ENCODE measurements at places on chromosomes 1 and 21.

DNA sequence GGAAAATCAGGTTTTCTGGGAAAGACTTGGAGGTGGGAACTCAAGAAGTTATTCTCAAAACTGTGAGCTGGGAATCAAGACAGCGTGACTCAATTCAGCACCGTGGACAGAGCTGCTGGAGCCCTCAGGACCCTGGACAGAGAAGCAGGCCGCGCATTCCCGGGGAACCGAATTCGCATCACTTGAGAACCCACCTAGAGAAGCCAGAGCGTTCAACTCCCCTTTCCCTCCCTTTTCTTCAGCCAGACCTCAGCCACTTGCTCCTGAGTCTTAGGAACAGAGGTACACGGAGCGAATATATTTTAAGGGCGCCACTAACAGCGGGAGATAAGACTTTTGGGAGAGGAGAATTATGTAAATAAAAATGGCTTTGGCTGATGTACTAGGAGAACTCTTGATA, 2.0 kb upstream of the LIN28A start:
- DNase-seq: peak; percentile 88

DNA sequence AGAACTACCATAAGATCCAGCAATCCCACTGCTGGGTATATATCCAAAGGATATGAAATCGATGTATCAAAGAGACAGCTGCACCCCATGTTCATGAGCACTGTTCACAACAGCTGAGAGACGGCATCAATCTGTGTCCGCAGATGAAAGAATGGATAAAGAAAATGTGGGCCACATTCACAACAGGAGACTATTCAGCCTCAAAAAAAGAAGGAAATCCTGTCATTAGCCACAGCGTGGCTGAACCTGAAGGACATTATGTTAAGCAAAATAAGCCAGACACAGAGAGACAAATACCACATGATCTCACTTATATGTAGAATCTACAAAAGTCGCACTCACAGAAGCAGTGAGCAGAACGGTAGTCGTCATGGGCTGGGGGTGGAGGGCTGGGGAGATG, 99.2 kb upstream of the IFFO2 start:
- no peak for DNase-seq

DNA sequence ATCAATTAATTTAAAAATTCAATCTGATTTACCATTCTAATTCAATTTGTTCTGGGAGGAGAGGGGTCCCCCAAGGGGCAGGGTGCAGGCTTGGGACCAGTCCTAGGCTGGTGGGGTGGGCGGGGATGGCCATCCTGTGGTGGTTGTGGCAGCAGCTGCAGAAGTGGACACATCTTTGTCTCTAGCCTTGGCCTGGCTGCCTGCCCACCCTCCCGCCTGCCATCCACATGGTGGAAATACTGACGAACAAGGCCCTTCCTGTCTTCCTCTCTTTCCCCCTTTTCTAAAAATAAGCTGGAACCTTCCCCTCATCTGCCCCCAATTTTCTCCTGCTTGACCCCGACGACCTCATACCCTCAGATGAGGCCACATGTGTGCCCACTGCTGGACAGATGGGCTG, 130.9 kb downstream of the FOXD2 start:
- peak; percentile 51 for DNase-seq

DNA sequence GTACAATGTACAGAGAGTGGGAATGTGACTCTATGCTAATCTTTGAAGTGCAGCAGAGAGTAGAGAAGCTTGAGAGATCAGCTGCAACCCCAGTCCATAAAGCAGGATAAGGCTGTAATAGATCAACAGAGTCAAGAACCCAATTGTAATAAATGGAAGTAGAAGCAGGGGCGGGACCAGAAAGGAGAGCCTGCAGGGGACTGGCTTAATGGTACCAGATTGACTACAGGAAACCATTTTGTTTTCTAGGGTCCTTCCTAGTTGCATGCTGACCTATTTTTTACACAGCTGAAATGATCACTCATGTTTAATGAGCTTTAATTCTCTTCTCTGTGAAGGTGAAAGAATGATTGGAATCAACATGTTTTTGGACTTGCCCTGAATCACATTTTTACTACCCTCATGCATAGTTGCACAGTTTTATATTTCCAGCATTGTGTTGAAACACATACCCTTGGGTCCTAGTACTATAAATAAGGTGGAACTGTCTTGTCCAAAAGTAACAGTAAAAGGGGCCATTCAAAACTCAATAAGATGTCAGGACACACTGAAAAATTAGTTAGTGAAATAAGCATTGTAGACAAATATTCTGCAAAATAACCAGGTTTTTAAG, 69.8 kb downstream of the GPR88 start:
- no peak for DNase-seq

- DNase-seq: no peak
Observed at GRCh38 chr1:104295511-104295910, 545.8 kb downstream of the AMY1C start.

GRCh38 chr1:7566417-7567375, 204.4 kb upstream of the VAMP3 start:
- no peak for DNase-seq

DNA sequence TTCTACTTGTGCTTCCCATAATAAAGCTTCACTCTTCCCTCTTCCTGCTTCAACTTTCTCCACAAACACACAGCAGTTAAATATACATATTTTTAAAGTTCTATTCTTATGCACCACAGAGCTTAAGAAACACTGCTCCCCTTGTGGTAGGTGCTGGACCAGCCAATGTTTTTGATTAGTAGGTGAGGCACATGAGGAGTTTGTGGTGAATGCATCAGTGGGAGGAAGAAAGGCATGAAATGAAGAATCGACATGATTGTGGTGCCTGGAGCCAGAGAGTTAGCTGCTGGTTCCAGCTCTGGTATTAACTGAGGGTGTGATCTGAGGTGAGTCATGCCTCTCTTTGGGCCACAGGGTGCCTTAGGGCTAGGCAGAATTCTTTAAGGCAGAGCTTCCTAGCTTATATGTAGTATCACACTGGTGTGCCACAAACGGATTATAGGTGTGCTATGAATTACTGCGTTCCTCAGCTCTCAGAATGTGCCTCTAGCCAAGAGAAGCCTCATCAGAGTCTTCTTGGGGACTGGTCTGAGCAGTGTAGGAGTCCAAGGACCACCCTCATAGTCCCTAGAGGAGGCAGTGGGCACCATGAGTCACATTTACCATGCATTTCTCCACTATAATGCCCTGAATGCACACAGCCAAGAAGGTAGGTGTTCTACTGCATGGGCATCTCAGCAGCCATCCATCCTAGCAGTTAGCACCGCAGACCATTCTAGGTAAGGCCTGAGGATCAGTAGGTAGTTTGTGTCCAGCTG, 97.4 kb upstream of the SGIP1 start:
- DNase-seq: peak; percentile 75

DNA sequence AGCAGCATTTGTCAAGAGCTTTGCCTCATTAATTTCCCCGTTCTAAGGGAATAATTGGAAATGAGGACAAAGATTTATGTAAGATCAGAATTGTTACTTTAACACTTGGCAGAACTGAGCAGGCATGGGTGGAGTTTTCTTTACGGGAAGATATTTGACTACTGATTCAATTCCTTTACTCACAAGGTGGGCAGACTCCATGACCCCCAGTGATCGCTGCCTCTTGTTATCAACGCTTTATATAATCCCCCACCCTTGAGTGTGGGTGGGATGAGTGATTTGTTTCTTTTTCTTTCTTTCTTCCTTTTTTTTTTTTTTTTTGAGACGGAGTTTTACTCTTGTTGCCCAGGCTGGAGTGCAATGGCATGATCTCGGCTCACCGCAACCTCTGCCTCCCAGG, 65.3 kb upstream of the TENT5B start:
- DNase-seq: no peak

DNA sequence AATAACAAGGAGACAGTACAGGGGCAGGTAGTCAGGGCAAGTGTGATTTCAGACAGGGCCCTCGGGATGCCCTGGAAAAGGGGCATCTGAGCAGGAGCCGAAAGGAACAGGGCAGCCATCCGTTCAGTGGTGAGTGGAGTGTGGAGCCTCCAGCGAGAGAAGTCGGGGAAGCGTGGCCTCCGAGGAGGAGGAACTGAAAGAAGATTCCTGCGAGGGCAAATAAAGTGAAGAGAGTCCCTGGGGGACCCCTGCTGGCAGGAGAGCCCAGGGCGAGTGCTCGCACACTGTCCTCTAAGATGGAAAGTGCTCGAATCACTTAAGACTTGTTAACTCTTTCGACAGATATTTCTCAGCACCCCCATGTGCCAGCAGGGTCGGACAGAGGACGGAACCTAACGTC, 3.5 kb upstream of the UTS2 start:
- no peak for DNase-seq

- DNase-seq: no peak
Observed at GRCh38 chr1:159949981-159950381, 4.1 kb downstream of the SLAMF9 start.

GRCh38 chr21:33682992-33683627, 40.8 kb downstream of the ITSN1 start:
- peak; percentile 66 for DNase-seq

DNA sequence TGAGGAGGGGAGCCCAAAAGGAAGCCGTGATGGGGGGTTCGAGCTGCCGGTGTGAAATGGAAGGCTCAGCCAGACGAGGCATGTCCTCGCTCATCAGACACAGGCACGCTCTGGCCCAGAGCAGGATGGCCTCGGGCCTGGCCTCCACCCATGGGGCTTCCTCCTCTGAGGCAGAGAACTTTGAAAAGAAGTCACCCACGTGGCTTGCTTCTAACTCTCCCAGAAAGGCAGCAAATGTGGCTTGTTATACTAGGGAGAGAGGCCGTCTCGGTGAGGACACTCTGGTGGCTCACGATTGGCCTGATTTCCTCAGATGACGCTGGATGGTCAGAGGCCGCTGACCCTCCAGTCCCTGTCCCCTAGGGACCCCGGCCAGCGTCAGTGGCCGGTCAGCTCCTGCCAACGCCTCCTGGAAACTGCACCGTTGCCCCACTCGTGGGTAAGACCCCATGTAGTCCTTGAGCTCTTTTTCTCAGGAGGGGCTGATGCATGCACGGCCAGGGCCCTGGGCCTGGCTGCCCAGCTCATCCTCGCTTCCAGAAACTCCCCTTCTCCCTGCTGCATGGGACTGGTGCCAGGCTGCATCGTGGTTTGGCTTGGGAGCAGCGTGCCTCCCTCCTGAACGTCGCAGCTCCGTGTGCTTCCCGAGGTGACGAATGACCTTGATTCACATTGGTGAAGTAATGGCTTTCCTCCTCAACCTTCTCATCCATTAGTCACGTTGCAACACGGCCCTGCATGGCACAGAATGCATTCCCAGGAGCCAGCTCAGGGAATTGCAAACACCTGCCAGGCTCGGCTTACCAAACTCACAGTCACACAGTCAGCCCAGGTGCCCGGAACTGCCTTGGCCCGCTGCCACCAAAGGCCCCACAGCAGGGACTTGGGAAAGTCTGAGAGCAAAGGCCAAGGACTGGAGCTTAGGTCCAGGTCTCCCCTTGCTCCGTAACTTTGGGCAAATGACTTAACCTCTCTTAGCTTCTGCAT, 58.8 kb downstream of the TOMM20 start:
- DNase-seq: peak; percentile 75

DNA sequence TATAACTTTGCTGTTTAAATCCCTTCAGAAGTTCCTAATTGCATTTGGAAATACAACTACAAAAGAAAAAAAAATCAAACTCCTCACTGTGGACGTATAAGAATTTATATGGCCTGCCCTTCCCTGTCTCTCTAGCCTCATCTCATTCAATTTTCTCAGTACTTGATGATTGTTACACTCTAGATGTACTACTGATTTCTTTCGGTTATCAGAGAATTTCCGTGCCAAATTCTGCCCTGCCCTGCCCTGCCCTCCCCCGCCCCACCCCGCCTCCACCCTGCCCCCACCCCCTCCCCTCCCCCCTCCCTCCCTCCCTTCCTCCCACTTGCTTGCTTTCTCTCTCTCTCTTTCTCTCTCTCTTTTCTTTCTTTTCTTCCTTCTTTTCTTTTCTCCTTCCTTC, 71.7 kb upstream of the MPC2 start:
- no peak for DNase-seq

DNA sequence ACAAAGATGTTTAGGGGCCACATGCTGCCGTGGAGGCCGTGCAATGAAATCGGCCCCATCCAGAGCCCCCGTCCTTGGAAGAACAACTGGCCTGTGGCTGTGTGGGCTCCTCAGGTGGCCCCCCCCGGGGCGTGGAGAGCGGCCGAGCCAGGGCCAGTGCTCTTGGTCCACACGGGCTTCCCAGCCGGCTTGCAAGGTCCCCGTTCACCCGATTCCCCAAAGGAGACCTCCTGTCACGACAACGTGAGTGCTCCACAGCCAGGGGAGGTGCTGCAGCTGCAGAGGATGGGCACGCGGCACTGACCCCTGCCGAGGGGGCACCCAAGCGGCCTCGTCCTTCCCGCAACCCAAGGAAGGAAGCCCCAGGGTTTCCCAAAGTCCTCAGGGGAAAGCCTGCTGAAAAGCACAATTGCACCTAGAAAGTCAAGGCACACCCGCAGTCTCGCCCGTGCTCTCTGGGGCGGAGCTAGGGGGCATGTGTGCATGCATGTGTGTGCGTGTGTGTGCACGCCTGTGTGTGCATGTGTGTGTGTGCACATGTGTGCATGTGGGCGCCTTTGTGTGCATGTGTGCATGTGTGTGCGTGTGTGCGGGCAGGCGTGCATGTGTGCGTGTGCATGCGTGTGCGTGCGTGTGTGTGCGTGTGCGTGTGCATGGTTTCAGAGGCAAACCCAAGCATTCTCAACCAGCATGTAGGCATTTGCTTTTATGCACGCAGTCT, 48.2 kb downstream of the SLX9 start:
- DNase-seq: no peak

All from AG08395 (cell line).